ENCODE measurements at places on chromosomes 2 and 18. TPM values are rescaled to one million over a fixed set of nuclear protein-coding genes. Genes with fewer than 3 reads are reported as not detected.

DNA sequence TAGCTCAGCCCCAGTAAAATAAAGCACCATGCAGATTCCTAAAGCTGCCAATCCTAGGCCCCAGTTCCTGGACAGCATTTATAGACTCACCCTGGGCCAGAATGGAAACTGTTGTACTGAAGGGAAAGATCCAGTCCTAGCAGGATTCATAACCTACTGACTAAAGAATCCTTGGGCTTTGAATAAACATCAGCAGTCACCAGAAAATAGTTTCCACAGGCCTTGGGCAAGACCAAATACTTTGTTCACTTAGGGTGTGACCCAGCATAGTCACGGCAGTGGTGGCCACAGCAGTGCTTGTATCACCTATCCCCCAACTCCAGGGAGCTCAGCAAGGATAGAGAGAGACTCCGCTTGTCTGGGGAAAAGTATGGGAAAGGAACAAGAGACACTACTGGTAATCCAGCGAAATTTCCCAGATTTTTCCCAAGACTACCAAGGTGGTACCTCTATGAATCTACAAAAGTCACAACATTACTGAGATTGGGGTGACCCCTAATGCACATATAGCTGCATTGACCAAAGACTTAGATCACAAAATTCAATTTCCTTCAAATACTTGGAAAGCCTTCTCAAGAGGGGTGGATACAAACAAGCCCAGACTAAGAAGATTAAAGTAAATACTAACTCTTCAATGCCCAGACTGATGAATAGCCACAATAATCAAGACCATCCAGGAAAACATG, 748.1 kb upstream of the LRATD1 start:
- DNase-seq, result no peak
- H3K36me3 ChIP-seq, result no peaks in the 10 kb centered on the region

DNA sequence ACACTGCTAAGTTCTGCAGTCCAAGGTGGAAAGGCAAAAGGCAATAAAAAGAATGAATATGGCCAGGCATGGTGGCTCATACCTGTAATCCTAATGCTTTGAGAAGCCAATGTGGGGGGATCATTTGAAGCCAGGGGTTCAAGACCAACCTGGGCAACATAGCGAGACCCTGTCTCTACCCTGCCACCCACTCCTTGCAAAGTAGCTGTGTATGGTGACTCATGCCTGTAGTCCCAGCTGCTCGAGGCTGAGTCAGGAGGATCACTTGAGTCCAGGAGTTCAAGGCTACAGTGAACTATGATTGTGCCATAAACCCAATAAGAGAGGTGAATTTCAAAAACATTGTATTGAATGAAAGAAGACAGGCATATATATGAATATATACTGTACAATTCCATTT, 2.4 kb downstream of the MYL12B start:
- H3K4me1 ChIP-seq, result peaks cover 87% of the 10 kb centered on the region
- no peaks in the 10 kb centered on the region for H3K27me3 ChIP-seq
- H3K4me3 ChIP-seq, result no peak overlapping the region
- no peak for DNase-seq

DNA sequence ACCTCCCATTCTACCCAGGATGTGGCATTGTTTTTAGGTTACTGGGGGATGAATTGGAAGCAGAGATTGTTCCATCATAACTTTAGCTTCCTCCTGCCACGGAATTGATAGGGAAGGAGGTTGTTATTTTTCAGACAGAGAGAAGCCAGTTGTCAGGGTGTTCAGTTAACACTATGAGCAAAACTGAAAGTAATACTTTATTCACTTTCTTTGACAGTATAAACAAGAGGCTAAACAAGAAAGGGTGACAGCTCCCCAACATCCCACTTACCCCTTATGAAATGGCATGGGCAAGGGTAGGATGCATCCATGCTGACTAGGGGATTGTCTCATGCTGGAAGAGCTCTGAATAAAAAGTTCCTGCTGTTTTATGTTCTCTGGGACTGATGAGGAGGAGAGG, 36.4 kb upstream of the GAREM1 start:
- H3K27ac ChIP-seq, result no peak overlapping the region
- H3K27me3 ChIP-seq, result no peaks in the 10 kb centered on the region
- DNase-seq, result no peak
- no peaks in the 10 kb centered on the region for H3K36me3 ChIP-seq

- H3K36me3 ChIP-seq, result peaks cover 49% of the 10 kb centered on the region
- no peak overlapping the region for H3K4me3 ChIP-seq
- peak overlapping the region; percentile 6 for H3K27ac ChIP-seq
- H3K27me3 ChIP-seq, result no peaks in the 10 kb centered on the region
These were observed 127.1 kb downstream of the TNS1 start for GRCh38 chr2:217875556-217876252.

- no peak for DNase-seq
- no peaks in the 10 kb centered on the region for H3K27me3 ChIP-seq
- no peaks in the 10 kb centered on the region for H3K4me1 ChIP-seq
- H3K27ac ChIP-seq, result no peak overlapping the region
- H3K36me3 ChIP-seq, result no peaks in the 10 kb centered on the region
These were observed 170.8 kb downstream of the INO80D start for GRCh38 chr2:205915130-205915524.

LAMA1 gene
- total RNA-seq, result 2.3 TPM

- H3K36me3 ChIP-seq, result no peaks in the 10 kb centered on the region
- no peak overlapping the region for H3K4me3 ChIP-seq
- no peaks in the 10 kb centered on the region for H3K27me3 ChIP-seq
- DNase-seq, result no peak
- H3K27ac ChIP-seq, result no peak overlapping the region
- H3K4me1 ChIP-seq, result no peaks in the 10 kb centered on the region
These were observed 83.5 kb downstream of the HRH4 start for GRCh38 chr18:24543795-24544498.

- no peaks in the 10 kb centered on the region for H3K27me3 ChIP-seq
- H3K4me1 ChIP-seq, result no peaks in the 10 kb centered on the region
- H3K4me3 ChIP-seq, result no peak overlapping the region
These were observed 52.3 kb upstream of the SLC39A10 start for GRCh38 chr2:195604706-195605105.

GALNT5 gene
- not detected for total RNA-seq

MYCN gene
- total RNA-seq, result not detected

DNA sequence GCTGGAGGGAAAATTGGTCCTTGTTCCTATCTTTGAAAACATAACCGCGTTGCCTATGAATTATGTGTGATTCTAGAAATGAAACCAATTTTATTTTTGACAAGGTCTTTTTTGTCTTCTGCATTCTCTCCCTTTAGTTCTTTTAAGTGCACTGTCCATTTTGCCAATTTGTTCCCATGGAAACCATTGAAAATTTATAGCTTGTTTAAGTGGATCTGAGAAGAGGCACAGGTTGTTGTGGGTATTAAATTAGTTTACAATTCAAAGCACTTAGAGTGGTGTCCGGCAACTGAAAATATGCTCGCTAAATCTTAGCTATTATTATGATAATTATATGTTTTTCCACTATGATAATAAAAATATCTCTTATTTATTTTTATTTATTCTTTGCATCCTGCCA, 107.5 kb upstream of the FSHR start:
- H3K27me3 ChIP-seq, result no peaks in the 10 kb centered on the region
- no peak overlapping the region for H3K4me3 ChIP-seq
- DNase-seq, result no peak
- no peaks in the 10 kb centered on the region for H3K4me1 ChIP-seq
- H3K36me3 ChIP-seq, result no peaks in the 10 kb centered on the region
- H3K27ac ChIP-seq, result no peak overlapping the region

- no peak overlapping the region for H3K27ac ChIP-seq
- no peak overlapping the region for H3K4me3 ChIP-seq
- H3K36me3 ChIP-seq, result no peaks in the 10 kb centered on the region
- DNase-seq, result no peak
- no peaks in the 10 kb centered on the region for H3K27me3 ChIP-seq
These were observed 153.4 kb downstream of the NDUFA10 start for GRCh38 chr2:239871481-239872435.

- no peaks in the 10 kb centered on the region for H3K27me3 ChIP-seq
- DNase-seq, result no peak
- H3K4me3 ChIP-seq, result no peak overlapping the region
- H3K4me1 ChIP-seq, result no peaks in the 10 kb centered on the region
- no peak overlapping the region for H3K27ac ChIP-seq
These were observed 10.6 kb downstream of the SCG2 start for GRCh38 chr2:223591596-223591995.

DNA sequence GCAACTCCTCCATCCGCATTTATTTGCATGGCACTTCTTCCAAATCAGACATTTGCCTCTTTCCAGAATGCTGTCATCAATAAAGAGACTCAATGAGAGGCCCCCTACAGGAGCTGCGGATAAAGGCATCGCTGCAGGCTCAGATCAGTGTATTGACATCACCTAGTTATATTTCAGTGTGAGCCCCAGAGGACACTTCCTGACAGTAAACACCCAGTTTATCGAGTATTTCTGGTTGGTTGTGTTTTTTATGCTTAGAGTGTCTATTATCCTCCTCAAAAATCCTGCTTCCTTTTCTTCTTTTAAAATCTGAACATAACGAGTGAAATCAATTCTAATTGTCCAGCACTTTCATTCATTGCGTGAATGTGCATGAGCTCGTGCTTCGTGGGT, 38.8 kb downstream of the NRP2 start:
- peaks cover 19% of the 10 kb centered on the region for H3K4me1 ChIP-seq
- no peak overlapping the region for H3K27ac ChIP-seq
- DNase-seq, result no peak
- no peaks in the 10 kb centered on the region for H3K27me3 ChIP-seq

DNA sequence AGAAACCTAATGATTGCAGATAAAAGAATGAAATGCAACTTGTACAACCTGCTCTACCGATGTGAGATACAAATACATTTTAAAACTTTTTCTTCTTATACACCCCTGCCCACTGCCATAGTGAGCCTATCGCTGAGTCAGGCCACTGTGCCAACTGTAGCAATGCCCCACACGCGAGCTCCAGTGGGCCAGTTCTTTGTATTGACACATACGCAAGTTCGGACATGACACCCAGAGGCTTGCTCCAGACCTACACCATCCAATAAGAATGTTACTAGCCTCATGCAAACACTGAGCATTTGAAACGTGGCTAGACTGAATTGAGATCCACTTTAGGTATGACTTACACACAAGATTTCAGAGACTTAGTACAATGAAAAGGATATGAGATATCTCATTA, 340.1 kb downstream of the ARHGAP15 start:
- H3K4me3 ChIP-seq, result no peak overlapping the region
- H3K27ac ChIP-seq, result no peak overlapping the region
- no peaks in the 10 kb centered on the region for H3K27me3 ChIP-seq
- H3K4me1 ChIP-seq, result no peaks in the 10 kb centered on the region
